ENCODE measurements at places on chromosomes 1 and 21. TPM values are rescaled to one million over a fixed set of nuclear protein-coding genes. Genes with fewer than 3 reads are reported as not detected.

DNA sequence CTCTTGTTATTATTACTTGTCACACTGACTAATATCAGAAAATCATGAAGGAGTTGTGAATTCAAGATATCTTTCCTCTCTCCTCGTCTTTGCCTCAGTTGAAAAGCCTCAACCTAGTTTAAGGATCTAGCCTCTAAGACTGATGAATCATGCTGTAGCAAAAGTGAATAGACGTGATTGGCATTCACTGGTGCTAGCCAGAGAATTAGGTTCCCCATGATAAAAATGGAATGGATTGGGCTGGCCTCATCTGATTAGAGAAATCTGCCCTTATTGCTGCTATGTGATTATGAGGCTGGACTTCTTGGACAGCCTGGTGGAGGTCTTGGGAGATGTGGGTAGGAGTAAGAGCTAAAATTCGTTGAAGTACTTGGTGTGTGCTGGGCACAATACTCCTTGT lies 208.2 kb downstream of the BACH1 start:
- DNase-seq, result no peak

- DNase-seq, result no peak
Measured at GRCh38 chr1:21863981-21864380, 51.9 kb downstream of the LDLRAD2 start.

DNA sequence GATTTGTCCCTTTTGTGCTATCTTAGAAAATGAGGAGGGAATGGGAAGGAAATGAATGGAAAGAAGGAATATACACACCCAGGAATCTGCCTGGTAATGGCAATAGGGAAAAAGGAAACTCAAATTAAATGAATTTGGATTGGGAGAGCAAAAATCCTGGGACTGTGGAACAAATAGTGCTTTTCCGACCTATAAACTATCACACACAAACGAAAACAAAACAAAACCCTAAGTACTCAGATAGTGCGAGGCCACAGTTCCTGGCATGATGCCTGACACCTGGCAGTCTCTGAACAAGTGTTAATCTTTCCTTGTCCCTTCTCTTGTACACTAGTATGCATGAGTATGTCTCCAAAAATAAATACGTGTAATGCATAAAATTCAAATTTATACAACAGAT lies 319.8 kb upstream of the SPAG17 start:
- no peak for DNase-seq

DNA sequence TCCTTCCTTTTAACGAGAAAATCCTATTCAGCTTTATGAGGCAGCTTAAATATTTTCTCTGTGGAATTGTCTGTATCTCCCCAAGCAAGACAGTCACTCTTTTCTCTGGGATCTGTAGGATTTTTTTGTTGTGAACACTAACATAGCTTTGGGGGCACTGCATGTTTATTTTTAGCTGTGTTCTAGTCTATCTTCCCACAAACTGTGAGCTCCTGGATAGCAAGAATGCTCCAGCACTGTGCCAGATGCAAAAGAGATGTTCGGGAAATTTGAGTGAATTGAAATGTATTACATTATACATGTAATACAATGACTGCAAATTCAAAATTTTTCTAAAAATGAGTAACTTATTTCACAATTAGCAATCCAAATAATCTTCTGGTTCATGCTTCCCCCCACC lies 282.2 kb downstream of the PLPP3 start:
- DNase-seq, result no peak

GRCh38 chr1:234842726-234843641 lies 233.0 kb upstream of the IRF2BP2 start:
- no peak for DNase-seq

- no peak for DNase-seq
Measured at GRCh38 chr21:17352996-17353655, 159.7 kb upstream of the CXADR start.

DNA sequence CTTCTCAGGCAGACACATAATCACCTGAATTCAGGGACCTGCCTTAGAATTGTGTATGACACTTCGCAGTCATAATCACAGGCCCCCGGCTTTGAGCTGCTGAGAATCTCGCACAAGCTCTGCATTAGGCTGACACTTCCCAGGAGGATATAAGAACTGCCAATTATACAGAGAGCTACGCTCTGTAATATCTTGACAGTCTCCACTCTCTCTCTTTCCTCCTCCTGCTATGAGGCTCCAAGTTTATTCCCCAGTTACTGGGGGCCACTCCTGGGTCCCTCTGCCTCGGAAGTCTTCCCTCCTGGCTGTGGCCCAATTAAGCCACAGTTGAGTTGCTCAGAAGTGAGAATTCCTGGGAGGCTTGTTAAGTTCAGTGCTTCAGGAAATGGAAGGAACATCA lies 42.7 kb downstream of the EBNA1BP2 start:
- DNase-seq, result no peak

GRCh38 chr1:93750955-93751354 lies 69.3 kb upstream of the BCAR3 start:
- DNase-seq, result no peak

GRCh38 chr1:3799976-3800685 lies 3.8 kb upstream of the LRRC47 start:
- no peak for DNase-seq

DNA sequence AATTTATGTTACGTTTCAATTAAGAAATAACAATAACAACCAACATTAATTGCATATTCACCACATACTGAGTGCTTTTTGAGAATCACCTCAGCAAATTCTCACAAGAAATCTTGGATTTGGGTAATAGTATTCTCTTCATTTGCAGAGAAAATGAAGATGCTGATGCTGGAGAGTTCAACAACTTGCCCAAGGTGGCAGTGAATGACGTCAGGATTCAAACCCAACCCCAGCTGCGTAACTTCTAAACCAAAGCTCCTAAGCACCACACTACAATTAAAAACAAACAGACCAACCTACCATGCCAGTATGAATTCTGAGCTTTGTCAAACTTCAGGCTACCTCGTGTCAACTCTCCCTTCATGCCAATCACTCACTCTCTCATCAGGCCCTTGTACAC lies 46.7 kb upstream of the GJB5 start:
- no peak for DNase-seq

DNA sequence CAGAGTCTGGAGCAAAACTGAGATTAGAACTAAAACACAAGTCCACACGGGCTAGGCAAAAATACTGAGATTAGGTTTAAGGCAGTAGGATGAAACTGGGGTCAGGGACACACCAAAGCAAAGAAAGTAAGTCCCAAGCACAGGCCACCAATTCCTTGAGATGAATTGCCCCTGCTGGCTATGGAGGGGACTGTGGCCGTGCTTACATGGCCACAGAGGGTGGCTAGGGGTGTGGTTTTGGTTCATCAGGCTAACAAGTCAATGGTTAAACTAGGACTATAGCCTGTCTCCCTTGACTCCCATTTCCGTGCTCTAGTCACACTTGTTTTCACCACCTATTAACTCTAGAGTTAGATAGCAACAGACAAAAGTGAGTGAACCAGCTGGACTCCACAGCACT lies 394.8 kb downstream of the PBX1 start:
- DNase-seq, result no peak

DNA sequence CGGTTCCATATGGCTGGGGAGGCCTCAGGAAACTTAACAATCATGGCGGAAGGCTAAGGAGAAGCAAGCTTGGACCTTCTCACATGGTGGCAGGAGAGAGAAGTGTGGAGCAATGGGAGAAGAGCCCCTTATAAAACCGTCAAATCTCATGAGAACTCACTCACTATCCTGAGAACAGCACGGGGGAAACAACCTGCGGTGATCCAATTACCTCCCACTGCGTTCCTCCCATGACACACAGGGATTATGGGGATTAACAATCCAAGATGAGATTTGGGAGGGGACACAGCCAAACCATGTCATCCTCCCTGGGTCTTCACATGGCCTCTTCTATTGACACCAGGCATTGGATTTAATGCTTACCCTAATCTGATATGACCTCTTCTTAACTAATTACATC lies 455.1 kb upstream of the VAMP3 start:
- DNase-seq, result no peak

DNA sequence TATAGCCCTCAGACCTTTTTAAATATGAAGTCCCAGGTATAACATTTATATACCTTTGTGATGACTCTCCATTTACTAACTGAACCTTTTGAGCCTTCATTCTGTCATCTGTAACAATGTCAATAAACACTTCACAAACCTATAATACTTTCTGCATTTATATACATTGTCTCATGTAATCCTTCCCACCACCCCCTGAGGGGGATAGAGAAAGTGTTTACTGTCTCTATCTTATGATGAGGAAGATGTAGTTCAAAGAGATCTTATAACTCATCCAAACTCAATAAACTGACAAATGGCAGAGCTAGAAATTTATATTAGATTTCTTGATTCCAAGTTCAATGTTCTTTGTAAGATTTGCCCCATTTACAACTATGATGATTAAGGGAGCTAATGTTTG lies 48.3 kb upstream of the CR2 start:
- no peak for DNase-seq

- DNase-seq, result no peak
Measured at GRCh38 chr1:3465091-3465934, 10.8 kb downstream of the ARHGEF16 start.

GRCh38 chr1:206668351-206668750 lies 16.4 kb upstream of the MAPKAPK2 start:
- no peak for DNase-seq

DNA sequence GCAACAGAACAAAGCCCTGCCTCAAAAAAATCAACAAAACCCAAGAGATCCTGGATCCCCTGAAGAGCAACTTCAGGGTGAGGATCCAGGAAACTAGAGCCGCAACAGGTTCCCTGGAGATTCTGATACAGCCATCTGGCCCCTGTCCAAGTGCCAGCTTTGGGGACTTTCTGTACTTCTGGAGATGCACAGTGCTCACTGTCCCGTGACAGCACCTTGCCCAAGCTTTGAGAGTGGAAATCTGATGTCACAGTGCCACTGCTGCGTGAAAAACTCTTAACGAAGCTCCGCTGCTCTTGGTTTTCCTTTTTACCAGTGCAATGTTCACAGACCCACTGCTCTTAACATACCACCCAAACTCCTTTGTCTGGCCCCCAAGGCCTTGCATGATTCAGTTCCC lies 26.3 kb downstream of the STK40 start:
- DNase-seq, result no peak

GRCh38 chr1:180898441-180899219 lies 14.1 kb upstream of the KIAA1614 start:
- DNase-seq, result no peak

GRCh38 chr1:198556971-198557370 lies 16.5 kb upstream of the ATP6V1G3 start:
- DNase-seq, result no peak

RXFP4 gene
- not detected for total RNA-seq

SLAMF9 gene
- total RNA-seq, result not detected

LCE1D gene
- not detected for total RNA-seq

DVL1 gene
- 101 TPM for total RNA-seq

TRIM58 gene
- total RNA-seq, result 0.99 TPM

PDE9A gene
- 4.2 TPM for total RNA-seq

HPCAL4 gene
- not detected for total RNA-seq

HRNR gene
- not detected for total RNA-seq

FCRL1 gene
- not detected for total RNA-seq

All from thoracic aorta (tissue), 2 donors.